Left lobe of liver (tissue), 2 donors: ENCODE measurements at places on chromosomes 1 and 21. TPM values are rescaled to one million over a fixed set of nuclear protein-coding genes. Genes with fewer than 3 reads are reported as not detected.

Gene ERRFI1
- 316 TPM for total RNA-seq

Gene GJB3
- total RNA-seq: 0.08 TPM

Gene KCNAB2
- total RNA-seq: 6.9 TPM

Gene OLFML2B
- 0.48 TPM for total RNA-seq

Gene ADCY10
- 5.5 TPM for total RNA-seq

Gene TCEA3
- 70.9 TPM for total RNA-seq

Gene IGSF21
- 0.81 TPM for total RNA-seq

Gene SLAMF1
- 0.25 TPM for total RNA-seq

Gene ZSWIM5
- 0.33 TPM for total RNA-seq

Gene DNAJC28
- total RNA-seq: 2.3 TPM

Gene NBPF6
- not detected for total RNA-seq

Gene ANKRD45
- total RNA-seq: not detected

Gene TDRD10
- total RNA-seq: 2.2 TPM

Gene FAM163A
- 0.05 TPM for total RNA-seq

Gene CCDC185
- total RNA-seq: not detected

Gene BRDT
- not detected for total RNA-seq

Gene C1orf226
- 50.4 TPM for total RNA-seq
